LHCN-M2 (cell line): ENCODE measurements at places on chromosomes 2 and 18.

GRCh38 chr18:34493099-34493544, 217.0 kb upstream of the DTNA start:
- peak; percentile 54 for DNase-seq

DNA sequence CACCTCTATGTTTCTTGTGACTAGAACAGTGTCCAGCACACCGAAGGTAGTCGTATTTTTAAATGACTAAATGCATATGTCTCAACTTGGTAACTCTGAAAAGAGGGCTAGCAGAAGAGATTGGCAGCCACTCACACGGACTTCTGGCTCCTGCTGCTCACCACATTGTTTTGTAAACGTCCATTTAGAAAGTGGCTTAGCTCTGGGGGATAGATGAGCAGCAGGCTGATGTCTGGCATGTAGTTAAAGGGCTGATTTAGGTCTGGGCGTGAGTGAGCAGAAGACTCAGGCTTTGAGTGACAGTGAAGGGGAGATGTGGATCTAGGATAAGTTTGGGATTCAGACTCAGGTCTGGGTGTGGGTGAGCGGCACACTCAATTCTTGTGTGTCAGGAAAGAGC, 372.9 kb upstream of the HS6ST1 start:
- no peak for DNase-seq

DNA sequence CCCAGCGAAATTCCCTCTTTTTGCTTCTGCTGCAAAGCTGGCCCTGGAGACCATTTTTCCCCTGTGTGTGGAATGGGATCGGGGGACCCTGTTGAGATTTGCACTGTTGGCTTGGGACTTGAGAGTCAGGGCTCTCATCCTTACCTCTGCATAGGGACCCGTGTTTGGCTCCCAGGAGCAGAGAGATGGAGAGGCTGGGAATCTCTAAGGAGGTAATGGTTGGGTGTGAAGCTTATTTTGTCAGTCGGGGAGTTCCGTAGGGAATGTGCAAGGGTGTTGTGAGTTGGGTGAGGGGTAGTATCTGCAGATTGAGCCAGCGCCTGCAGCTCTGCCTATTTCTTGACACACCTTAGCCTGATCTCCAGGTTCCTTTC, 4.5 kb downstream of the GATA6 start:
- no peak for DNase-seq

DNA sequence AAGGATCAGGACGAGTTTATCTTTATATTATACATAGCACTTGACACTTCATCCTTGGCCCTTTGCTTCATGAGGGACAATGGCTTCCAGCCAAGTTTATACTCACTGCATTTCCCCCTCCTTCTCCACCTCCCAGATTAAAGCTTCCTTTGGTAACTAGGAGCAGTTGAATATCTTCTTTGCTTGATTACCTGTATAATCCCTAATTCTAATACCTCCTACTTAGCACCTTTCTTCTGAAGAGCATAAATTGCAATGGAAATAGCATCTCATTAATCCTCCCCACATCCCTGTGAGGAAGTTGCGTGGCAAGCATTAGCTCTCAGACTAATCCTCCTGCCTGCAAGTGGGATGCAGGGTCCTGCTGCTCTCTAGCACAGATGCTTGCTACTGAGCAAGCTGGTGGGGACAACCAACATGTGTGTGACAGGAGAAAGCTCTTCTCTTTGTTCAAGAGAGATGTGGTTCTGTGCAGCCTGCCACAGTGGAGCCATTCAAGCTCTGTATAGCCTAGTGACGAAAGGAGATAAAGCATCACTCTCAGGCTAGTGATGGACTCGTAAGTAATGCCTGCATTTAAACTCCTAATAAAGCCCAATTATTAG, 19.1 kb downstream of the KLHL14 start:
- no peak for DNase-seq

DNA sequence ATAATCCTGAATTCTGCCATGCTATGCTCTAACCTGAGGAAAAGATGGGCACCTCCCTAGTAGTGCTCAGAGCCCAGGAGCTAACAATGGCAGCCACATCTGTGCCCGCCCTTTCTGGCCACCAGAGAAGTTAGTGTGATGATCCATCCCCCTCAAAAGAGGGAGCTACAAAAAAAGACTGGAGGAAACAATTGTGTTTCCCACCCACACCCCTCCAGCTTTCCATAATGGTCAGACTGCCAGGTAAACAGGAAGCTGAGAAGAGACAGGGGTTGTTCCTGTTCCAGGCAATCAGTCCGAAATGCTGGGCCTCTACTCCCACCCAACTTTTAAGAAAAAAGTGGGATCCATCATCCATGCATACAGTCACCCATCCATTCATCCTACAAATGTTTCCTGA, 3.2 kb downstream of the TBC1D8 start:
- DNase-seq, result no peak

DNA sequence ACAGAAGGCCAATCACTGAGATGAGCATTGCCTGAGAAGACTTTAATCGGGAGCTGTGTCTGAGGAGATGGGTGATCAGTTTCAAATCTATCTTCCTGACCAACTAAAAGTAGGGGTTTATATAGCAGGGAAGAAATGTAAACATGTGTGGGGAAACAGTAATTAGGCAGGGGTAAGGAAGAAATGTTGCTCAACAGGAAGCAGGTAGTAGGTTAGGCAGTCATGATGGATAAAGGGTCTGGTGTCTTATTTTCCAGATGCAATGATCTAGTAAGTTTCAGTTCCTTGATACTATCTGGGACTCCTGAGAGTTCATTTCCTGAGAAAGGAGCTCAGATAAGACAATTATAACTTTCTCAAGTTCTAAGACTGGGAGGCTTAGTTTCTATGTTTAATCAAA, 33.8 kb upstream of the DNAJC10 start:
- no peak for DNase-seq

- no peak for DNase-seq
These were observed 17.6 kb downstream of the PMAIP1 start for GRCh38 chr18:59917422-59917821.

GRCh38 chr2:189439342-189439741, 1.9 kb upstream of the WDR75 start:
- DNase-seq, result no peak

DNA sequence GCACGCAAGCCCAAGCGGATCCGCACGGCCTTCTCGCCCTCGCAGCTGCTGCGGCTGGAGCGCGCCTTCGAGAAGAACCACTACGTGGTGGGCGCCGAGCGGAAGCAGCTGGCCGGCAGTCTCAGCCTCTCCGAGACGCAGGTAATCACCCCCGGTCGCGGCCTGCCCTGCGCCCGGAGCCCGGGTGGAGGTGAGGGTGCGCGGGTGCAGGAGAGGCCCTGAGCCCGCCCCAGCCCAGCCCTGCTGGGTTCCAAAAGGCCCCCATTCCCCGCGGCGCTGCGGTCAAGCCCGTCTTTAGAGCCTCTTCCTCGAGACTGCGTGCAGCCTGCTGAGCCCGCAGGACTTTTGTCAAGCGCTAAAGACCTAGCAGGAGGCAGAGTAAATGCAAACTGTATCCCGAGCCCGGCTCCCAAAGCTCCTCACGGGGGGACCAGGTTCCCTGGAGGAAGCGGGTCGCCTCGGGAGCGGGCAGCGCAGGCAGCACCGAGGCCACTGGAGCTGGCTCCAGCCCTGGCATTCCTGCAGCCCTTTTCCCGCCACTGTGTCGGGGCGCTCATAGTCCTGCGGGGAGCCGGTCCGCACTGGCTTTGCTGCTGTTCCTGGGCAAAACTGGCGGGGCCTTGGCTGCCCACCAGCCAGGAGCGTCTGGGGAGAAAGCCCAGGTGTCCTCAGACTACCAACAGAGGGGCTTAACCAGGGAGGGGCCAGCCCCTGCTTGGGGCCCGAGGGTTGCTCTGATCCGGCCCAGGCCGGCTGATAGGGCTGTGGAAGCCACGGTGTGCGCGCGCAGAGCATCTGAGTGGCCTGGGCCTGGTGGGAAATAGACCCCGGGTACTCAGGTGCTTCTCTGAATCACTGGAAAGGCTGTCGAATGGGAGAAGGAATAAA, 7.3 kb downstream of the EMX1 start:
- DNase-seq, result no peak

GRCh38 chr2:207515671-207516070, 14.1 kb upstream of the CREB1 start:
- DNase-seq, result peak; percentile 24

DNA sequence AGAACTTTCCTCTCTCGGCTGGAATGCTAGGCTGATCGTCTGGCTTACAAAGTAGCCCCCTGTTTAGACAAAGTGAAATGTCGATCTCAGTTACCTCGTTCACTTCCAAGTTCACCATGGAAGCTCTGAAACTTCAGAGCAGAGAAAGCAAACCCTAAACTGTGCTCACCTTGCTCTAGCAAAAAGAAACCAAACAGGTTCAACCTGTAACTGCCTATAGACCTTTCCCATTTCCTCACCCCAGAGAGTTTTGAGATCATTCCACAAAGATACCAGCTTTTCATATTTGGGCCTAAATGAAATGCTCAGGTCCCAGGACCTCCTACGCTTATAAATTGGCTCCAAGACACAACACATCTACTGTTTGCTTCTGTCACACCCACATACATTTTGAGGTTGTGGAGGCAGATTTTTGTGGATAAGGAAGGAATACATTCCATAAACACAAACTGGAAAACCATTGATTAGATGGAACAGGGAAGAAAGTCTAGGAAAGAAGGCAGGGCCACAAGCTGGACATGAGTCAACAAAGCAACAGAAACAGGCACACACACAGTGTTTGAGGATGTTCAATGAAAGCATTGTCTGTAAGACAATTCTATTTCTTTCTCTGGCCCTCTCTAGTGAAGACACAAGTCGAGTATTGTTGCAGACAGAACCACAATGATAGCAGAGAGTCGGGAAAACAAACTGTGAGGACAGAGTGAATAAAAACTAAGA, 52.8 kb upstream of the TGIF1 start:
- DNase-seq, result no peak

DNA sequence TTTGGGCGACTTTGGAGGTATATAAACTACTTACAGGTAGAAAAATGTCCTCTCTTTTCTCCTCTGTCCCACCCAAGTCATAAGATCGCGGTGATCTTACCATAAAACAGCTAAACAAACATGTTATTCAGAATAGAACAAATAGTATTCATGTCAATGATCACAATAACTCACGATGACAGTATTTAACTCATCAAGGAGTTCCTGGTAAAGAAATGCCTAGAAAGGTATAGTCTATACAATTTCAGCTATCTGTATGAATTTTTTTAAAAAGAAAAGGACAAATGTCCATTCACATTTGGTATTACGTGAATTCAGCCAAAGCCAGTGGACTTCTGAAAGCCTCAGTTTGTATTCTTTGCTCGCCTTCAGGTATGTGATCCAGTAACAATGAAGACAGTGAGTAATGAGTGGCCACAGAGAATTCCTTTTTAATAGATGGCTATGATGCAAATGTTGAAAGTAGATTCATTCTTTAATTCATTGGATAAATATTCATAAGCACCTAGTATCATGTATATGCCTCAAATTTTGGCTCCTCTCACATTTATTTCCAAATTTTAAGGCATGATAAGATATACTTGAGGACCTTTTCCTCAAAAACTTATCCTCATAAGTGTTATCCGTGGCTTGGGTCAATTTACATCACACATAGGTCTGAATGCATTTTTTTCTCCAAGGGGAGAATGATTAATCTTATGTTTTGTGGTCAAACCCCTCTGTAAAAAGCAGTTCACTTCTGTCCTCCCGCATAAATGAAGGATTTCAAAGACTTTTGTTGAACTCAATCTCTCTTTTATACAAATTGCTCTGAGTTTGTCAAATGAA, 20.3 kb downstream of the ABCB11 start:
- no peak for DNase-seq

DNA sequence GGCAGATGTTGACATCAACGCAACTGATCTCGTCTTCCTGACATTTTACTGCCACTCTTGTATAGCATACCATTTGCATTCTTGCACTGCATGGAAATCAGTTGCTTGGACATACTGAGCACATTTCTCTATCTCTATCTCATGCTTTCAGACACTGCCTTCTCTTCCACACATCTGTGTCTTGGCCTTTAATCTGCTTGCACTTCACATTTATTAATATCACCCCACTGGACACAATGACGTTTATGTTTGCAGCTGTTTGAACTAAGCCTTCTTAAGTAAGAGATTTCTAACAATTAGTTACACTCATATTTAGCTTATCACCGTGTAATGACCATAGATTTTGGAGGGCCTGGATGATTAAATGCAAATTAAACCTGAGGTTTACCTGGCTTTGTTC, 229.8 kb upstream of the CDH19 start:
- DNase-seq, result no peak

GRCh38 chr18:23142251-23142929, 7.1 kb downstream of the CABLES1 start:
- no peak for DNase-seq

GRCh38 chr18:50819027-50819727, 639 bp downstream of the MRO start:
- no peak for DNase-seq

GRCh38 chr18:4318311-4318710, 136.8 kb downstream of the DLGAP1 start:
- DNase-seq, result no peak

DNA sequence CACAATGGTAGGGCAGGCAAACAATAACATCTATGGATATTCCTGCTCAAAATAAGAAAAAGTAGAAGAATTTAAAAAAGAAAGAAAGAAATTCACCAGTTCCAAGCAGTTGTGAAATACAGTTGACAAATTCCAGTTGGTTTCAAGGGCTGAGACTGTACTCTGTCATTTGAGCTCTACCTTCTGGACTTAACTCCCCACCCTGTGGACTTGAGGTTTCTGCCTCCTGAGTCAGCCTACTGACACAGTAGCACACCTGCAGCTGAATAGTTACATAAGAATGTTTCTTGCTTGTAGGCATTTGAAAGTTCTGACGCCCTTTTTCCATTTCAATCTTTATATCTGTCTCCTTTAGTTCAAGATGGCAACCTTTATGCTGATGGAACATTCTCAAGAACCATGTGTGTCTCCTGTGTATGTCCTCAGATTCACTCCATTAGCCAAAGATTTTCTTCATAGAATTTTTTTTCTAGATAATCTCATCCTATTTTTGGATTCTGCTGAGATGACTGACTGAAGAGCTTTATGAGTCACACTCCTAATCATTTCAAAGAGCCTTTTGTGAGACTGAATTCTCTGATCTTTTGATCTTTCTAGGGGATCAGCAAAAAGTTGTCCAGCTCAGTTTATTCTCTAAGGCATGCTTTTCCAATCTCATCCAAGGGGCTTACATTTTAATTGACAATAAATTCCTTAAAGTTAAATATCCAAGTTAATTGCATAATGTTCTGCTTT, 19.1 kb downstream of the NETO1 start:
- no peak for DNase-seq

DNA sequence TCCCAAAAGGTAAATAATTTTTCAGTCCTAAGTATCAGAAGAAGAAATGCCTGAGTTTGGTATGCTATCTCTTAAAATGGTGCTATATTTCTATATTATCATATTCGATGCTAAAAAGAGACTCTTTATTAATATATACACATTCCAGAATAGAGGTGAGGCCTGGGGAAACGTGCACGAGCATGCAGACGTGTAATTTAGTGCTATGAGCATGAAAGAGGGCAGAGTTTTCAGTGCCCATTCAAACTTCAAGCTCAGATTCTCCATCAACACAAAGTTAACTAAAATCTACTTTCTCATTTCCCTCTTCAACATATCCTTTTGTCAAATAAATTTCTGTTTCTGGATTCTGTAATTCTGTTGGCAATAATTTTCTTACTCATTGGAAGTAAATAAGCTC, 5.7 kb upstream of the COBLL1 start:
- no peak for DNase-seq

- no peak for DNase-seq
These were observed 611.4 kb upstream of the HS6ST1 start for GRCh38 chr2:128930101-128930500.
